ENCODE measurements at places on chromosomes 2 and 18.
A peak's percentile ranks its signal among the peaks of the same experiment; 100 is the strongest.

DNA sequence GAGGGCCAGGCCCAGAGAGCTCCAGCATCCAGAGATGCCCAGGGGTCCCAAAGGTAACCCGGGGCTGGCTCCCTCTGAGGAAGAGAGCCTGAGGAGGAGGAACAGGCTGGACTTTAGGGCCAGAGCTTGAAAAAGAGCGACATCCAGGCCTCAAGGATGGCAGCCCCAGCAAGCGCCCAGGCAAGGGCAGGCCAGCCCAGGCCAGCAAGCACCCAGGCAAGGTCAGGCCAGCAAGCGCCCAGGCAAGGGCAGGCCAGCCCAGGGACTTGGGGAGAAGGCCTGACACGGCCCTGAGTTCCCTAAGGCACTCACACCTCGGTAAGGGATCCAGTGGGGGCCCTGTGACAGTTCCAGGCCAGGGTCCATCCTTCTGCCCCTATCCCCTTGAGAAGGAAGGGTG is 30.4 kb downstream of the DBI start:
- DNase-seq: no peak

GRCh38 chr18:69401972-69402532 is 1.4 kb downstream of the DOK6 start:
- DNase-seq: no peak

DNA sequence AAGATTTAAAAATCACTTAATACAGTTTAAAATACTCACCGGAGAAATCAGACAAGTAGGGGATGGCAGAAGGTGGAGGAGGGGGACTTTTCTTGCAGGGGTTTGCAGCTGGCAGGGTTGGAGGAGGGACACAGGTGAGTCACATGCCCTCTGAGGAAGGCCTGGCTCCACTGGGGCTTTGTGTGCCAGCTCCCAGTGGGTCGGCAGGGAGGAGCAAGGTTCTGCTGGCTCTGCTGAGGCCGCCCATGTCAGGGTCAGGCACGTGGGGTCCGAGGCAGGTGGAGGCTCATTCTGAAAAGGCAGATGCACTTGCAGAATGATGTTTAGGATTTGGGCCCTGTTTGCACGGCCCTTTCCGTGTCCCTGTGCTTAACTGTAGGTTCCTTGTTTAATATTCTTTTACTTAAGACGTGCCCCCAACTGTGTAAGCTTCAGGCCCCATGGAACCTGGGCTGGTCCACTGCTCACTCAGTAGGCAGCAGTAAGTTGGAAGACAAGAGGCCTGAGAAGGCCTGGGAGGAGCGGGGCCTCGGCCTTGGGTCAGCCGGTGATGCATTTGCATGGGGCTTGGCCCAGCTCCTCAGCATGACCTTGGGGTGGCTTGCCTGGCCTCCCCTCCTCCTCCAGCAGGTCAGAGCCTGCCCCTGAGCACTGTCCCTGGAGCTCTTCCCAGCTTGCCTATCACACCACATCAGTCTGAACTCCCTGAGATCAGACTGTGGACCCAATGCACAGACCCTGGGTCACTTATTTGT is 141.0 kb downstream of the GLI2 start:
- DNase-seq: no peak

DNA sequence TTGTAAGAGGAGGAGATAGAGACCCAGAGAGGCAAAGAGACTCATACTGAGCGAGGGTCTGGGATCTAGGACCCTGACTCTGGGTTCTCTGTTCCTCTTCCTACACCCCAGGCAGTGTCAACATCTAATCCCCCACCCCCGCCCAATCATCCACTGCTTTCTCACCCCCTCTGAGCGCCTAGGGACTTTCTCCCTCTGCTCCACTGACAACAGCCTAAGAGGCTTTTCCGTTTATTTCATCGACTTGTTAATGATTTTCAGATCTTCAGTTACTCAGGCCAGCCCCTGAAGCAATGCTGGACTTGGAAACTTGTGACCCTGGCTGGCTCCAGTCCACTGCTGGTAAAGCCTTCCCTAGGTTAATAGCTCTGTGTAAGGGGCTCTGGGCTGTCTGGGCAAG is 65.1 kb downstream of the TFCP2L1 start:
- no peak for DNase-seq

DNA sequence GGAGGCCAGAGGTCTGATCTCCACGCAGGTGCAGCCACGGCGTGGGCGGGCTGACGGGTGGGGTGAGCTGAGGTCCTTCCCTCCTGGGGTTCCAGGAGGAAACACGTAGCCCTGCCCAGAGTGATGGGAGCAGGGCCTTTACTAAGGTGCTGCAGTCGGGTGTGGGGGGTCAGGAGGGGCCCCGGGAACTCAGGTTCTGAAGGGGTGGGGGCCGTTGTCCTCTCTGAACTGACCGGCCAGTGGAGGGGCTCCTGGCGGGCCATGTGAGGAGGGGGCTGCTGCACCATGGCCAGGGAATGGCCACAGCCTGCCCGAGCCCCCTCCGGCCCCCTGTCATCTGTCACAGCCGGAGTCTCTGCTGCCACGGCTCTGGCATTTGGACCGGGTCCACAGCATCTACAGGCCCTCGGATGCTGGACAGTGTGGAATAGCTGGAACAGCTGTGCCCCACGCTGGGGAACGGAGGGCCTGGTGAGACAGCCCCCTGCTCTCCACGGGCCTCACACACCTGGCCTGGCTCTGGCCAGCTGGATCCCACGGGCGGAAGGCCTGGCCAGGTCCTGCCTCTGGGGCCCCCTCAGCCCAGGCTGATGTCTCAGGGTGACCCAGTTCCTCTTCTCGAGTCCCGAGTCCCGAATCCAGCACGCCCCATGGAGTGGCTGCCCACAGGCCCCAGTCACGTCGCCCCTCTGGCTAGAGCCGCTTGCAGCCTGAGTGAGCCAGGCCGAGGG is 145.6 kb upstream of the GPC1 start:
- DNase-seq: no peak

- no peak for DNase-seq
These were observed 644.3 kb downstream of the CBLN2 start for GRCh38 chr18:71899707-71900472.

- no peak for DNase-seq
These were observed 118.4 kb downstream of the ALK start for GRCh38 chr2:29802986-29803385.

DNA sequence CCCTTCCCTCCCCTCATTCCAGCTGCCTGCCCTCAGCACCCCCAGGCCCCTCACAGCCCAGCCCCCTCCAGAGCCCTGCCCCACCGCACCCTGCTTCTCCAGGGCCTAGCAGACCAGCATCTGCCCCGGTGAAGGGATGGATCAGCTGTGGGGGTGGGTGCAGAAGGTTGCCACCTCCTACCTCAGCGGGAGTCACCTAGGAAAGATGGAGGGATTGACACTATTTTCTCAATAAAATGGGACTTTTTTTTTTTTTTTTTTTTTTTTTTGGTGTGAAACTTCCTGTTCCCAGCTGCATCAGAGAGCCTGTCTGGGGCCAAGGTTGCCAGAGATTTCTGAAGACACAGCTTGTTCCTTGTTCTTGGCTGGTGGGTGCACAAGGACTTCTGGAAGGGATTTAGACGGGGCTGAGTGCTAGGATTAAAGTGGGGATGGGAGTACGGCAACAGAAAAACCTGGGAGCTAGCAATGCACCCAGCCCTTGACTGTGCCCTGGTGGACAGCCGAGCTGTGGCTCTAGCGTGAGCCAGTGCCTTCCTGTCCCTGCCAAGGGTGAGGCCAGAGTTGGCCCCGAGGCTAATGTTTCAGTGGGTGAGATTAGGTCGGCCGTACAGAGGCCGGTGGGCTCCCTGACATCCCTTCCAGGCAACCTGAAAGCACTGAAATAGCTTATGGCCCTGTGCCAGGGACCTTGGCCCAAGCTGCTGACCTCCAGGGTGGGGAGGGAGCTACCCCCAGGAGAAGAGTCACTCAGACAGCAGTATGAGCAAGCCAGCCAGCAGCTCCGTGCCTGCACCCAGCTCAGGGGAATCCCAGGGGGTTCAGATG is 4.6 kb downstream of the B3GNT7 start:
- DNase-seq: no peak

DNA sequence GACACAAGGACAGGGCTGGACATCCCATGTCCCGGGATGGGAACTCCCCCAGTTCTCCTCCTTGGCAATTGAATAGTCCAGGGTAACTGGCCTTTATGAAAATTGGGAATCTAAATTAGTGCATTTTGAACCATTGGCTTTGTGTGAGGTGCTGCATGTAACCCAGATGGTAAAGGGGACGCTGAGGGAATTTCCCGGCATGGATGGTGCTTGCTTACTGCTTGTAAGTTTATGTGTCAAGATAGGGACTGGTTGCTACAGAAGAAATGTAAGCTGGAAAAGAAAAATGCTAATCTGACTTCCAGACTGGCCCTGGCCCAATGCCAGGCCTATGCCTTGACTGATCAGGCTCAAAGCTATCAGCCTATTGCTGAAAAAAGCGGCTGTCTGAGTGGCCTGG is 1096.7 kb upstream of the DDX18 start:
- DNase-seq: no peak

DNA sequence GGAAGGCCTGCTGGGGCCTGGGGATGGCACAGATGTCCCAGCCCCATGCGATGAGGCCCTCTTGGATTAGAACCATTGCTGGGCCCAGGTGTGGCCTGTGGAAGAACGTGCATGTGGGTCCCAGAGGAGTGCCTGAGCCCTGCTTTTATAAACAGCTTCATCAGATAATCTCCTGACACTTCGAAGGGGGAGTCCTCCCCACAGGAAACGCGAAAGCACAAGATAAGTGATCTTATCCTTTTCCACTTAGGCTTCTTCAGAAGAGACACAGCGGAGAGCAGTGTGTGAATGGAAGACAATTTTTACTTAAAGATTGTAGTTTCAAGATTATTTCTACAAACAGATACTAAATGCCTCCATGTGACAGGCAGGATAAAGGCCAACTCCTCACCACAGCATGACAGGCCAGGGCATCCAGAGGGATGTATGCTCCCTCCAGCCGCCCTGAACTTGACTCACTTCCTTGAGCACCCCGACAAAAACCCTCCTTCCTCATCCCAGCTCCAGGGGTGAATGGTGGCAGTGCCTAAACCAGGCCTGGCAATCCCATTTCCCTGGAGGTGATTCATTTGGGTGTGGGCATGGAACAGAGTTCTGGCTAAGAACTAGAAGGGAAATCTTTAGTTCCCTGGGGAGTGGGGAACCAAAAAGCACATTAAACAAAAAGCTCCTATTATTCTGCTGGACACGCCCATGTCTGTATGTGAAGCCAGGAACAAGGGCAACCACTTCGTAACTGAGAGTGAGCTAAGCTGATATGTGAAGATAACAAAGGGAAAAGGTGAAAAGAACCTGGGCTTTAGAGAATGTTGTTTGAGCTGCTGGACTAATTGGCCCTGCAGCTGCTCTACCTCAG is 56.2 kb upstream of the TMEM163 start:
- DNase-seq: no peak

- DNase-seq: peak; percentile 23
These were observed 64.1 kb downstream of the ZCCHC2 start for GRCh38 chr18:62586781-62587487.

GRCh38 chr2:29615183-29615582 is 306.2 kb downstream of the ALK start:
- no peak for DNase-seq

GRCh38 chr2:219176818-219177551 is at the start of gene CNPPD1:
Gene CNPPD1, minus strand, starts transcription at chr2:219176925. Its CDS starts 97 bp downstream, at chr2:219176828.
- peak; percentile 80 for DNase-seq

DNA sequence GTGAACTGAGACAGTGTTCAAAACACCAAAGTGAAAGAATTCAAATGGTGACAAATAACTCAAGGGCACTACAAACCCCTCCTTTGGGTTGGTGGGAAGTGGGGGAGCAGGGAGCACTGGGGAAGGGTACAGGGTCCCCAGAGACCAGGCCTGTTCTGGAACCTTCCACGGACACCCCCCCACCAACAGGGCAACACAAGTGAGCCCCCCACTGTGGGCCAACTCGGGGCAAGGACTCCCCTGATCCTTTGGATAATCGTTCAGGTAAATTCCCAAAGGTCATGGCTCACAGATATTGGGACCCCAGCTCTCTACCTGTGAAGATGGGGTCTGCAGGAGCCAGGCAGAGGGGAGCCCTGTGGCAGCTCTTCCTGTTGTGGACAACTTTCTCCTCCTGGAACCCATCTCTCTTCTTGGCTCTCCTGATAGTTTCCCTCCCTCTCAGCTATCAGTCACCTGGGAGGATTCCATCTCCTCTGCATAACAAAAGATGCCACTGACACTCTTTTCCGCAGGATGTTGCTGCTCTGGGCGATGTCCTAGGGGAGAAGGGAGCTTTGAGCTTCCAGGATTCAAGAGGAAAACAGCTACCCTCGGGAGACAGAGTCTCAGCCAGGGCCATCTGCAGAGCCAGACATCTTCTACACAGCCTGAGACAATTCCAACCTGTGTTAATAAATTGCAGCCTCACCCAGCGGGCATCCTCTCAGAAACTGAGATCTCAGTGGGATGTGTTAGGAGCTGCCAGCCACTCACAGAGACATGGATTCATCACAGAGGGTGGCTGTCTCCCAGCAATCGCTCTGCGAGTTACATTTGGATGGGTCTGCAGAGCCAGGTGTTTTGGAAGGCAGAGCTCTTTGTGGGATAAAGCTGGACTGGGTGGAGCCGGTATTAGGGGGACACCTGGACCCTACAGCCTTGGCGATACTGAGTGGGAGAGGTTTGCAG is 35.4 kb downstream of the MBP start:
- no peak for DNase-seq

DNA sequence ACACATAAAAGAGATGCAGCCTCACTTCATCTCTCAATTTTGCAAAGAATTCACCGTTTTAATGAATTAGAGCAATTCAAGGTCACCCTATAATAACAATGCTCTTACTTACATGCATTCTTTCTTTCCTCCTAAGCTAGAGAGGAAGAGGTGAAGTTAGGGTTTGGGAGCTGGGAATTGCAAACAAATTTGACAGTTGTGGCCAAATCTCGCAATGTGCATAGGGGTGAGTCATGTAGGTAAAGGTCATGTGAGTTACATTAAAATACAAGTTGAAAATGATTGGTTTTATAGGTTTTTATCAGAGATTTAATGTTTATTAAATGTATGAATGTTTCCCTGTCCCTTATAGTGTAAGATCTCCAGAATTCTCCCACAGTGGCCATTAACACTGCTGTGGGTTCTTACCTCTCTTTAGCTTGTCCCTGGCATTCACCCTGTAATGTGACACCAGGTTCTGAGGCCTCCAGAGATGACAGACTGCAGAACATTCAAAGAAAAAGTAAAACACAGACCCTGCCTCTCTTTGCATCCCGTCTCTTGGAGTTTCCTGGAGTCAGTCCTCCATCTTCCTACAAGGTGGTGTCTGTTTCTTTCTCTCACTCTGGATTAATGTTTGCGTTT is 53.7 kb upstream of the LGALSL start:
- no peak for DNase-seq

DNA sequence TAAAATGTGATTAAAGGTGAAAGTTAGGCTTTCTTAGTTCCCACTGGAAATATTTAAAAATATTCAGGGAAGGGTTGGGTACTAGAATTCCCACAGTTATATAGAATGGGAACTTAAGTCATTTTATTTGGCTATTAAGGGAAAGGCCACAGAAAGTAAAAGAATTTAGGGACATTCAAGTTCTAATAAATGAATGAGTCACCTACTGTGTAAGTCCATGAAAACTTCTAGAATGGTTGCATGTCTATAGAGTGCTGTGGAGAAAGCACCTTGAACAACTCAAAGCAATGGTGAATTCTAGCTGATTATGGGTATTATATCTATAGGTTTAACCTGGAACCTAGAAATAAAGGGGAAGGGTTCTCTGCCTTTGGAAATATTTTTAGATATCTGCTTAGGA is 28.1 kb upstream of the SLC4A10 start:
- no peak for DNase-seq
